ENCODE measurements at places on chromosomes 6 and 20.
A peak's percentile ranks its signal among the peaks of the same experiment; 100 is the strongest.

DNA sequence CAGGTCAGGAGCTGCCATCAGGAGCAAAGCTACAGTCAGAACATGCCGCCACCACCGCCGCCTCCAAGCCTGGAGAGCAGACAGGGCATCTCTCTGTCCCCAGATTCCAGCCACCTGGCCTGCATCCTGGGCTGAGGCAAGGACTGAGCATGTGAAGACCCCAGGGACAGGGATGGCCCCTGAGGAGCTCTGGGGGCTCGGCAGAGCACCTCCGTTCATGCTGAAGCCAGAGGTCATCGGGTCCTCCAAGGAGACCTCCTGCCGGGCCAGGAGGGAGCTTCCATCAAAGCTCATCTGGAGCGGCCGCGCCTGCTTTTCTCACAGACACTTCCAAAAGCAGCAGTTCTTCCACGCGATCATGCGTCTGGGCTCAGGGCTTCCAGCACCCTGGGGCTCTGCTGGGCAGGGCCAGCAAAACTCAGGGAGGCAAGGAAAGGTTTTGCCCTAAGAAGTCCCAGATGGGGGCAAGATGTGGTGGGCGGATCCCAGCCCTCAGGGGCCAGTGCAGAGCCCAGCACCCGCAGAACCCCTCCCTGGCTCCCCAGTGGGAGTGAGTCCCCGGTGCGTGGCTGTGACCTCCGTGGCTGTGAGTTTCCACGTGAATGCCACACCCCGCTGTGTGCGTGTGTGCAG is 138.4 kb downstream of the TAF4 start:
- DNase-seq = no peak
- H3K36me3 ChIP-seq = no peaks in the 10 kb centered on the region
- no peaks in the 10 kb centered on the region for H3K4me1 ChIP-seq
- no peaks in the 10 kb centered on the region for H3K27me3 ChIP-seq
- no peak overlapping the region for H3K27ac ChIP-seq
- H3K4me3 ChIP-seq = no peak overlapping the region

GRCh38 chr6:96943555-96944215 is 19.2 kb downstream of the KLHL32 start:
- DNase-seq = no peak
- H3K27ac ChIP-seq = no peak overlapping the region
- H3K36me3 ChIP-seq = no peaks in the 10 kb centered on the region
- no peaks in the 10 kb centered on the region for H3K4me1 ChIP-seq
- H3K27me3 ChIP-seq = no peaks in the 10 kb centered on the region

- no peaks in the 10 kb centered on the region for H3K36me3 ChIP-seq
- no peak overlapping the region for H3K27ac ChIP-seq
- H3K4me1 ChIP-seq = no peaks in the 10 kb centered on the region
- H3K27me3 ChIP-seq = no peaks in the 10 kb centered on the region
- no peak overlapping the region for H3K4me3 ChIP-seq
- DNase-seq = no peak
These were observed 9.0 kb upstream of the PLCB4 start for GRCh38 chr20:9059931-9060330.

- H3K4me1 ChIP-seq = peaks cover 6% of the 10 kb centered on the region
- no peaks in the 10 kb centered on the region for H3K36me3 ChIP-seq
- H3K27ac ChIP-seq = no peak overlapping the region
- DNase-seq = no peak
These were observed 30.7 kb upstream of the MRGBP start for GRCh38 chr20:62765432-62766070.

GRCh38 chr6:93219447-93219846 is 199.9 kb downstream of the EPHA7 start:
- no peak for DNase-seq
- no peak overlapping the region for H3K27ac ChIP-seq
- no peaks in the 10 kb centered on the region for H3K4me1 ChIP-seq
- no peaks in the 10 kb centered on the region for H3K36me3 ChIP-seq
- H3K27me3 ChIP-seq = no peaks in the 10 kb centered on the region
- H3K4me3 ChIP-seq = no peak overlapping the region

DNA sequence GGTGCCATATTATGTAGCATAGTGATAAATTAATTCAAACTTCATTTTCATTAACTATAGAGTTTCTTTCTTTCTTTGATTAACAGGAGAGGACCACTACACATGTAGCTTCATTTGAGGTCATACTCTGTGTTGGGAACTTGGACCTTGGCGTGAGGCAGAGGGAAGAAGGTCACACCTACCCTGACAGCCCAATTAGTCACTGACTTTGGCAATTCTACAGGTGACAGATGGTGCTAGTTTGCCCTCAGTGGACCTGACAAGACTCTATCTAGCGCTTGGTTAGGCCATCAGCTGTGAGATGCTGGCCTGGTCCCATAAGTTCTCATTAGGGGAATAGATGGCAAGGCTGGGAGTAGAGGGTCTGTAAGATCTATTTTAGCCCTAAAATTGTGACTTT is 14.2 kb downstream of the SLX4IP start:
- DNase-seq = no peak
- no peaks in the 10 kb centered on the region for H3K36me3 ChIP-seq
- H3K27ac ChIP-seq = no peak overlapping the region
- no peaks in the 10 kb centered on the region for H3K27me3 ChIP-seq
- H3K4me1 ChIP-seq = peaks cover 22% of the 10 kb centered on the region

- H3K4me1 ChIP-seq = peaks cover 30% of the 10 kb centered on the region
- H3K27ac ChIP-seq = peak overlapping the region; percentile 43
- H3K27me3 ChIP-seq = no peaks in the 10 kb centered on the region
- no peak overlapping the region for H3K4me3 ChIP-seq
- DNase-seq = no peak
These were observed 36.1 kb downstream of the BCKDHB start for GRCh38 chr6:80142586-80142985.
